Non-pigmented ciliary epithelial cell (primary cell): ENCODE measurements at places on chromosomes 11 and 22.

DNA sequence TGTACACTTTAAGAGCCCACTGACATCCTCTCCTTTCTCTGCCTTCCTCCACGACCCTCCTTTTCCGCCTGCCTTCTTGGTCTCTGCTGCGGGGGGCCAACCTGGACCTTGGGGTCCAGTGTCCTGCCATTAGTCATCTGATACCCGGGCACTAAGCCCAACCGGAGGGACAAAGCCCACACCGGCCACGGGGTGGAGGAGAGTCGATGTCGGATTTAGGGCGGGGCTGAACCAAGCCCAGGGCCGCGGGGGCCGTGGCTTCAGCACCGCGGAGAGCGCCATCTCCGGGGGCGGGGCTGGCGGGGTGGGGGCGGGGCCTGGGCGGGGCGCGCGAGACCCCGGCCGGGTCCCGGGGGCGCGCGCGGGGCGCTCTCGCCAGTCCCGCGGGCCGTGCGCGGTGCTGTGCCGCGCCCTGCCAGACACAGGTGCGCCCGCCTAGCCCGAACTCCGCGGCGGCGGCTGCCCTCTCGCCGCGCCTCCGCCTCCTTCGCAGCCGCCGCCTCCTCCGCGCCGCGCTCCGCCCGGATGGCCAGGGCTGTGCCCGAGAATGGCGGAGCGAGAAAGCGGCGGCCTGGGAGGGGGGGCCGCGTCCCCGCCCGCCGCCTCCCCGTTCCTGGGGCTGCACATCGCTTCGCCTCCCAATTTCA is at the start of gene MAPK8IP1:
TSS of gene MAPK8IP1 (plus strand) at position 378 of the 647 bp plus-strand sequence. CDS start at position 548, 170 bp downstream.
- DNase-seq, result no peak

DNA sequence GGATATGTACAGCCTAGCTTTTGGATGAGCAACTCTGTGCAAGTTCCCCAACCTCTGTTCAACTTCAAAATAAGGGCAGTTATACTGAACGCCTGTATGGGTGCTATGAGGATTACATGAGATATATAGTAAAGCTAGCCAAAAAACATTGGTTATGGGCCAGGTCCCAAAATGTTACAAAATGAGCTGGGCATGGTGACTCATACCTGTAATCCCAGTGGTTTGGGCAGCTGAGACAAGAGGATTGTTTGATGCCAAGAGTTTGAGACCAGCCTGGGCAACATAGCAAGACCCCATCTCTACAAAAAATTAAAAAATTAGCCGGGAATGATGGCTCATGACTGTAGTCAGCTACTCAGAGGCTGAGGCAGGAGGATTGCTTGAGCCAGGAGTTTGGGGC is 118.4 kb downstream of the TEAD1 start:
- no peak for DNase-seq

DNA sequence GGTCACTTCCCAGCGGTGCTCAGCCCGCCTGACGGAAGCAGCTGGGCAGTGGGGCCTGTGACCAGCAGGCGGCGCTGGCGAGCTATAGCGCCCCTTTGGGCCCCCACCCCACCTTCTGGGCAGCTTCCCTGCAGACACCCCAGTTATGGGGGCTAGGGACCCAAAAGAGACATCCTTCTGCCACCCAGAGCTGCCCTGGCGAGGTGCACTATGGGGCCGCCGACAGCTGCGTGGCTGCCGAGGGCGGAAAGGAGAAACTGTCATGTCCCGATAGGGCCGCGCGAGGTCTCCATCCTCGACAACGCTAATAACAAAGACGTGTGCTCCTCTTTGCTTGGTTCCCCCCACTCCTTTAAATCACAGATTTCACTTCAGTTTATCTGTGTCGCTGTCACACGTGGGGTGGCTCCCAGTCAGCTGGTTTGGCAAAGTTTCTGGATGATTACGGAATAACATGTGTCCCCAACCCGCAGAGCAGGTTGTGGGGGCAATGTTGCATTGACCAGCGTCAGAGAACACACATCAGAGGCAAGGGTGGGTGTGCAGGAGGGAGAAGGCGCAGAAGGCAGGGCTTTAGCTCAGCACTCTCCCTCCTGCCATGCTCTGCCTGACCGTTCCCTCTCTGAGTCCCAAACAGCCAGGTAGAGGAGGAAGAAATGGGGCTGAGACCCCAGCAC is 673 bp upstream of the MYO7A start:
- no peak for DNase-seq

DNA sequence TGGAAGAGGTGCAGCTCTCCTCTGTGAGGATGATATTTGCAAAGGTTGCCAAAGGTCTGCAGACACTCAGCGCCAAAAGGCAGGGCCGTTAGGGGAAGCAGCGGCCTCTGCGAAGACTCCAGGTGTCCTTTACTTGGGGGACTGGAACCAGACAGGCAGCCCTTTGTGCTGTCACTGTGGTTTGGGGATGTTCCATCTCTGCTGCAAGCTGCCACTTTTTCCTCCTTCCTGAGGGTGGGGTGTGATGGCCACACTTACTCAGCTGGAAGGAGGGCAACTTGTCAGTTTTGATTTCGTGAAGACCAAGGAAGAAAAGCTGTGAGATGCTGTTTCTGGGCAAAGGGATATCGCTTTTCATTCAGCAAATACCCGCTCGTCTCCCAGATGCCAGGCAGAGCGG is 96.5 kb upstream of the PRR5 start:
- no peak for DNase-seq

DNA sequence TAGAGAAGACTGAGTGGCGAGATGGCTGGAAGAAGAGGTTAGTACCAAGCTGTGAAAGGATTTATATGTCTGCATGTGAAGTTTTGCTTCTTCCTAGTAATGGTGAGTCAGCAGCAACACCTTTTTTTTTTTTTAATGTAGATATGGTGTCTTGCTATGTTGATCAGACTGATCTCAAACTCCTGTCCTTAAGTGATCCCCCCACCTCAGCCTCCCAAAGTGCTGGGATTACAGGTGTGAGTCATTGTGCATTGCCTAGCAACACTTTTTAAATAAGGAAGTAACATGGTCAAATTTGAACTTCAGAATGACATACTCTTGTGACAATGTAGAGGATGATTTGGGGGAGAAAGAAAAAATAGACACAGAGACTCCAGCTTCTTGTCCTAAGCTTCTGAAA is 6.5 kb upstream of the CSTPP1 start:
- no peak for DNase-seq

DNA sequence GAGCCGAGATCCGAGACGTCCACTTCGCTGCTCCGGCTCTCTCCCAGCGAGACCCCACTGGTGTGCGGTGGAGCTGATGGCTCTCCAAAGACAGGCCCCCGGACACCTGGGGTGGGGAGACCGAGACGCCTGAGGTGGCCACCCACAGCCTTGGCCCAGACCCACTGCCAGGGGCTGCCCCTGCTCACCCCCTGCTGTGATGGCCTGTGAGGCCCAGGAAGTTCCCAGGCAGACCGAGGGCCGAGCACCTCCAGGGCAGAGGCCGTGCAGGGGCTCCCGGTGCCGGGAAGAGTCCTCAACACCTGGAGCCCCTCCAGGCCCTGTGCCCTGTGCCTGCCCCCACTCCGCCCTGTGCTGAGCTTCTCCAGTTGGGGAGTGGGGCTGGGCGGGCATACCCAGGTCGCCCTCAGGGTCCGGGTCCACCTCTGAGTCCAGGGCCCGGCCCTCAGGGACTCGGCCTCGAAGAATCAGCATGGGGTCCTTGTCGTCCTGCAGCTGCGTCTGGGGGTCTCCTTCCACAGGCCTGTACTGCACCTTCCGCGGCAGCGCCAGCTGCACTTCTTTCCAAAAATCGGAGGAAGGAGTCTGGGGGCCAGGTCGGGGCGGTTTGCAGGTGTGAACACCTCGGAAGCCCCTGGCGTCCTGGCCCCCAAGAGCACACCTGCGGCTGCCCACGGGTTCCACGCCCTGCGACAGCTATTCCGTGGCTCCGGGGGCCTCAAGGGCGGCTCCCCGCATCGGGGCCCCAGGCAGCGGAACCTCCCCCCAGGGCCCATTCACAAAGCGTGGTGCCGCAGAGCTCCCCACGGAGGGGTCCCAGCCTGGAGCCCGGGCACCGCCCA is 8.6 kb downstream of the SIGIRR start:
- DNase-seq, result no peak

DNA sequence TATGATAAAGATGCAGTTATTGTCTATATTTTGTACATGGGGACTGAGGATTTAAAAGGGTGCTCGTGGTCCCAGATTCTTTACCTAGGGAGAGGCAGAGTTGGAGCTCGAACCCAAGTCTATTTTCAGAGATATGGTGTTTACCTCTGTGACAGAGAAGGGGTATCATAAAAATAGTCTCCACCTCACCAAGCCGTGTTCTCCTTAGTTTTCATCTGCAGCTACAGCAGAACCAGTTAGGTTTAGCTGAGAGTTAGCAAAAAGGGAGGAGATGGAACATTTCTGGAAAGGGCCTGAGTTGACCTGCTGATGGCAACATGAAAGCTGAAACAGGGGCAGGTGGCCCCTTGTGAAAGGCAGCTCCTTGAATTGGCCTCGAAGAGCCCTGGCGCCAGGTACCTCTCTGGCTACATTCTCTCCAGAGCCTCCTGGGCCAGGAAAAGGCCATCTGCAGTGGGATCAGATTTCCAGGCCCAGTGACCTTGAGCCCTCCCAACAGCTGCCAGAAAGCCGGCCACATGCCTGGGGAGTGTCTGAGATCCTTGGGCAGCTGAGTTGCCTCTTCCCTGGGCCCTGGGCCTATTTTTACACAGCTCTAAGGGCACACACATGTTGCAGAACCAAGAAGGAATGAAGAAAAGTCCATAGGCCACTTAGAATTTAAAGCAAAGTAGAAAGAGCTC is 136.6 kb downstream of the NAV2 start:
- DNase-seq, result no peak
